Activated naive CD8-positive, alpha-beta T cell treated with anti-CD3 and anti-CD28 coated beads, Interleukin-2, amount 50 U/mL, for 24 hours (primary cell): ENCODE measurements at places on chromosomes 5 and 9.
A peak's percentile ranks its signal among the peaks of the same experiment; 100 is the strongest.

GRCh38 chr5:478369-478981 is 35.5 kb downstream of the EXOC3 start:
- no peak for DNase-seq

- DNase-seq = no peak
These were observed 507.3 kb downstream of the CTNND2 start for GRCh38 chr5:11396917-11397316.

DNA sequence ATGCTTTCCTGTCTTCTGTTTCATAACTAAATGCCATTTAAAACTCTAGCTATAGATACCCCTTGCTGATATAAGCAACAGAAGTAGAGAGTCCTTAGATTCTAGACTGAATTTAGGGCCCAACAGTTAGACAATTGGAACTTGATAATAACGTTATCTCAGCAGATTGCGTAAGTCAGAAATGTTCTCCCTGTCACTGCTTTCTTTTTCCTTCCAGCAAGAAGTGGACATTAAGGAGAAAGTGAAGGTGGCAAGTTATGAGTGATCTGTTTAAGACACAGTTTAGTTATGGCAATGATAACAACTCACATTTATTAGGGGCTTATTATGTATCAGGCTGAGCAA is 6.9 kb upstream of the GLIS3 start:
- DNase-seq = no peak

DNA sequence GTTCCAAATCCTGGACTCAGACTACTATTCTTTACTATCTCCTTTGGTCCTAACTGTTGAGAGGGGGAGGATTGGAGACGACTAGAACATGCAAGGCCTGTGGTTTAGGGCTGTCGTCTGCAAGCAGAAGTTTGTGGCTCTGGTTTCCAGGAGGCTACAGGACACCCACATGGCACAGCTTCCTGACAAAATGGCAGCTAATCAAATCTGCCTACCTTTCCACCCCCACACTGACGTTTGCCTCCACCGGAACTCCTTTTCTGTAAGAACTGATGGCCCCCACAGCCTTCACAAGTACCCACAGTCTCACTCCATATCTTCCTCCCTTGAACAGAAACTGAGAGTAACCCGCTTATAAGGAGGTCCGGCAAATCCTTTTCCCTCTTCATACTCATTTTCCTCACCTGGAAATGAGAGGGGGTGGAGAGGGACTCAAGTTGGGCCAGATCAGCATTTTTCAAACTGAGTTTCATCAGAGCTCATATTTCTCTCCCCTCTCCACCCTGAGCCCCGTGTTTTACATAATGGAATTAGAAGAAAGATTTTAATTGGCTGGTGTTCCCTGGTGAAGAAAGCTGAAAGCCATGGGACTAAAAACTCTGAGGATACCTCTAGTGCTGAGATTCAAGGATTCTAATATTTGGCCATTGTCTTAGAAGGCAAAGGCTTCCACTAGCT is 5.2 kb downstream of the SLC31A2 start:
- peak; percentile 44 for DNase-seq

- peak; percentile 81 for DNase-seq
These were observed at the start of gene SHB for GRCh38 chr9:38068701-38069628. SHB (minus strand) TSS chr9:38069227; CDS start chr9:38068645, 582 bp downstream.

- DNase-seq = peak; percentile 98
These were observed at the start of gene POC5 for GRCh38 chr5:75717082-75717922. POC5 (minus strand) TSS chr5:75717437; CDS start chr5:75712937, 4,500 bp downstream.

DNA sequence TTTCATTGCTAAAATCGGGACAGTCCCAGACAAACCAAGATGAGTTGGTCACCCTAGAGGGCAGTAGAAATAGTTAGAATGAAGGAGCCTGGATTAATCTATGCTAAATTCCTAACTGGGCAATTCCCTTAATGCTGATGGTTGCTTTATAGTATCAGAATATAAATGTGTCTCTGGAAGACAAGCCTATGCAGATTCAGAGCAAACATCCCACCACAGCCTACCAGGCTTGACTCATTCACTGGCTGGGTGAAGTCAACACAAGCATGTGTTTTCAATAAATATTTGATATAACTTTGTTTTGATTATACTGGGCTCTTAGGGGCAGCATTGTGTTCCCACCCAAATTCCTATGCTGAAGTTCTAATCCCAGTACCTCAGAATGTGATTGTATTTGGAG is 79.3 kb downstream of the RMI1 start:
- no peak for DNase-seq

DNA sequence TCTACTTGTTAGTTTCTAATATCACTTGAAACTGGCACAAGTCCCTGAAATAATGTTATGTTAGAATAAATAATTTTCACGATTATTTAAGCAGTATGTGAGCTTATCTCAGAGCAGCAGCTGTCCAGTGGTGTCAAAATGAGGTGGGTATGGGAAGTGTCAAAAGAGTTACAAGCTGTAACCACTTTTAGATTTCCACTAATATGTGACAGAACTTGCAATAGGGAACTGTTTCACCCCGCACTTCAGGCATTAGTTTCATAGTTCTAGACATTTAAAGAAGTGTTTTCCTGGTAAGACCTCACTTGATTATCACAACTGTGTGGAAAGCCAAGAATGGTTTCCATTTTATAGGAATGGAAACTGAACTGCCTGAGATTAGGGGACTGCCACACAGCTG is 2.9 kb upstream of the ISCA1 start:
- DNase-seq = no peak

DNA sequence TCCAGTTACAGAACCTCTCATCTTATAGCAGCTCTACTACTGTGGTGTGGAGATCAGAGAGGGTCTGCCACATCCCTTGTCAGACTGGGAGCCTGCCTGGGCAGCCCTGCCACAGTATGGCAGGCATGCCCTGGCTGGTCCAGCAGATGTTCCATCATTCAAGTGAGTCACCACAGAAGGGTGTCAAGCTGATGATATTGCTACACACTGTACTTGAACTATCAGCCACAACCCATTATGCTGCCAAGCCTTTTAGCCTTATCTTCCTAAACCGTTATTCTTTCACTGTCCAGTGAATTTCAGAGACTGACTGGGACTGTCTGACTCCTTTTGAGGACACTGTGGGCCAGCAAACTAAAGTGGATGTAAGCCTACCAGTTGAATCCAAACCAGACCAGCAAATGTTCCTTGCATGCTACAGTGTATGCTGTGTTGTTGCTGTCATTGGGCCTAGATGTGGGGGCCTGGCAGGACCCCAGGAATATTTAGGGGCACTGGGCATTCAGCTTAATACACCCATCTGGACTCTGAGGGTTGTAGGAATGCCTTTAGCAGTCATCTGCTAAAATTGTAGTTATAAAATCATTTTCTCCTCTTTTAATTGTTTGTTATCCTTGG is 202.6 kb downstream of the NR3C1 start:
- no peak for DNase-seq

DNA sequence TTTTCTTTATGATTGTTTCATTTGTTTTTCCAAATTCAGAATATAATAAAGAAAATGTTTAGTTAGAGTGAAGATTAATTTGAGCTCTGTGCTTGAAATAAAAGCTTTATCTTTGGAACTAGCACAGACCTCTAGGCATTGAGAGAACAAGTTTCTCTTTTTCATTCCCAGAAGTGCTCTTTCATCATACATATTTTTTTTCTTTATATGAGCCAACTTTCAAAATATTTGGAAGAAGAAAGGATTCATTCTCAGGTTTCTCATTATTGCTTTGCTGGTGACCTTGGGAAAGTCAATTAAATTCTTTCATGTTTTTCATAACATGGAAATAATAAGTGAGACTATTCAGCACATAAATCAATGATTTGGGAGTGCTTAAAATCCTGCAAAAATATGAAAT is 16.8 kb downstream of the CTXN3 start:
- no peak for DNase-seq

DNA sequence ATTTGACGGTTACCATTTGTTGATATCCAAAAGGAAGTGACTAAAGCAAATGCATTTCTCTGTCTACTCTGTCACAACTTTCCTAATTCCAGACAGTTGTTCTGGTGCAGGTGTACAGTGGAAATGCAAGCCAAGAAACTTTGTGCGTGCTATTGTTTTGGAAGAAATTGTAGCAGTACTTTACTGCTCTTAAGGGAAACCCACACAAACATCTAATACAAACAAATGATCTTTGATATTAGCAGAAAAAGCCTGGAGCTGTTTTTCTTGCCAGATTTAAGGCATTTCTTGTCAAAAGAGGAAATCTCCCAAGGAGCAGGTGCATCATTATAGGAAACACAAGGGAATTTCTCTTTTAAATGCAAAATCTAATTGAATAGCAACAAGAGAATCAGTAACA is 2.0 kb downstream of the SNCAIP start:
- no peak for DNase-seq

DNA sequence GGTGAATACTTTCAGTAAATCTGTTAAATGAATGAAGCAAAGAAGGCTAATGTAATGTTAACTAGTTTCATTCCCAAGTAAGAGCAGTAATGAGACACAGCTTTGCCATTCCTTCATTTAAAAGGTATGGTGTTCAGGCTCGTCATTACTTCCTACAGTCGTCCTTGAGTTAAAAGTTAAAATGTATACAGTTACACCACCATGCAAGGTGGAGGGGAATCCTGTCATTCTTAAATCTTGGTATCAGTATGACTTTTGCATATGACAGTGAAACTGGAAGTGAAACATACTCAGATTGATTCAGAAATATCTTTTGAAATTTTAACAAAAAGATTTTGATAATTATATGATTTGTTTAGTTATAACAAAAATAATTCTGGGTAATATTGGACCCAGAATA is 25.9 kb downstream of the MTRR start:
- DNase-seq = no peak

- no peak for DNase-seq
These were observed 7.9 kb downstream of the TICAM2 start for GRCh38 chr5:115594128-115595047.

DNA sequence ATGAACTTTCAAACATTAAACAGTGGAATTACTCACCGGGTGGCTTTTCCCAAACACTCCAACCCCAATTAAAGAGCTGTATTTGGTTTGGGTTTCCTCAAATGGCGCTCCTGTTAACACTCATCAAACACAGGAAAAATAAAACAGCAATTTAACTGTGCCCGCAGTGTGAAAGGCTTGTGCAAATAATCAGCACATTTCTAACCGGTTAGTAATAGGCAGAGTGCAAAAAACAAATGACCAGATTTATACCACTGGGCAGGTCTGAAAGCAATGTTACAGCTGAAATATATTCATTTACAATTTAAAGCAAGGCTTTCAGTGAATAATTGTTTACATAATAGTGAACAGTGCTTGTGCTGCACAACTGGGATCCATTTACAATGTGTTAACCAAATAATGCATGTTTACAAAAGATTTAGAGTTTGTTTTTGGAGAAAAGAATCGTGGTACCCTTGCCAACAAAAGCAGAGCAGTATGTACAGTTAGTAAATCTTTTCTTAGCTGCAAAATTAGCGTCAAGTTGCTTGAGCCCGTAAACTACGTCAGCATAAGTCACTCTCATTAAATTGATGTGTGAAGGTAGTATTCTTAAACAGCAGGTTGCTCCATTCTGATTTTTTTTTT is 662.9 kb upstream of the ZNF608 start:
- no peak for DNase-seq

GRCh38 chr5:154264549-154265196 is 74.1 kb downstream of the GALNT10 start:
- no peak for DNase-seq

DNA sequence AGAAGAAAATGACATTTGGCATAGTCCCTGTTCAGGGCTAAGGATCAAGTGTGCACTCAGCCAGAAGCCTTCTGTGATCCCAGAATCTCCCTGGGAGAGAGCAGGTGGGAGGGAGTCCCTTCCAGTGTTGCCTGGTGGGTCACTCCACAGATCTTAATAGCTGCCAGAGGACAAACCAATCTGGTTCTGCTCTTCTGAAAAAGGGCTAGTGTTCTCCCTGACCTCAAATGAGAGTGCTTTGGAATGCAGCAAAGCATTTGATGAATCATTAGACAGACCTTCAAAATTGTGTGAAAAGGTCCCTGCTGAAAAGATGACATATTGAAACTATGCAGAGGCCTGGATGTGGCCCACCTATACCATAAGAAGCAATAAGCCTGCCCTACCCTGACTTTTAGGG is 339.7 kb downstream of the TMEM232 start:
- no peak for DNase-seq

DNA sequence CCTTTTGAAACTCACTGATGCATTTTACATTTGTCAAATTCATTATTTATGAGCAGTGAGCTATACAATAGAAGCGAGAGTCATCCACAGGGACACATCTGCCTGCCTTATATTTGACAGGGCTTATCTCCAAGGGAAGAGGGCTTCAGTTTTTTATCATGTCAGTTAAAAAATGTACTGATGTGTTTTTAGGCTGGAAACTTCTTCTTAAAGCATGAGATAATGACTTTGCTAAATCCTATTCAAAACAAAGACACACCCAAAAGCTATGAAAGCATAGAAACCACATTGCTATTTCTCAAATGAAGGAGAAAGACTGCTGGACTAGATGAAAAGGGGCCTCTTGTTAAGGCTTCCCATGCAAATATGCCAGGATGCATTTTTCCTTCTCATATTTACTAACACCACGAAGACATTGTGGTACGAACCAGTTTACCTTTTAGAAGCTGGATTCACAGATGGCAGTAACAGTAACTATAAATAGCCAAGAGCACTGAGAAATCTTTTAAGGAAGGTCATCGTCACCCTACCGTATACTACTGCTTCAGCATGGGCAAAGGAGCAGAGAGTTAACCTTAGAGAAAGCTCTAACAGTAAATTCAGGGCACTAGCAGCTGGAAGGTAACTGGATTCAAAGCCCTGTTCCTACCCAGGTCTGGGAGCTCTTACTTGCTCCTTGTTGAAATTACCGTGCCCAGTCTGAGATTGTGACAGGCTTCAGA is 86.3 kb upstream of the IFNK start:
- no peak for DNase-seq

GRCh38 chr9:16718296-16718695 is 152.2 kb downstream of the BNC2 start:
- no peak for DNase-seq

- no peak for DNase-seq
These were observed 5.1 kb upstream of the ORM1 start for GRCh38 chr9:114317665-114318357.

- no peak for DNase-seq
These were observed 20.9 kb downstream of the ZNF474 start for GRCh38 chr5:122150215-122150614.

GRCh38 chr5:7878381-7878873 is 9.5 kb downstream of the MTRR start:
- DNase-seq = no peak

DNA sequence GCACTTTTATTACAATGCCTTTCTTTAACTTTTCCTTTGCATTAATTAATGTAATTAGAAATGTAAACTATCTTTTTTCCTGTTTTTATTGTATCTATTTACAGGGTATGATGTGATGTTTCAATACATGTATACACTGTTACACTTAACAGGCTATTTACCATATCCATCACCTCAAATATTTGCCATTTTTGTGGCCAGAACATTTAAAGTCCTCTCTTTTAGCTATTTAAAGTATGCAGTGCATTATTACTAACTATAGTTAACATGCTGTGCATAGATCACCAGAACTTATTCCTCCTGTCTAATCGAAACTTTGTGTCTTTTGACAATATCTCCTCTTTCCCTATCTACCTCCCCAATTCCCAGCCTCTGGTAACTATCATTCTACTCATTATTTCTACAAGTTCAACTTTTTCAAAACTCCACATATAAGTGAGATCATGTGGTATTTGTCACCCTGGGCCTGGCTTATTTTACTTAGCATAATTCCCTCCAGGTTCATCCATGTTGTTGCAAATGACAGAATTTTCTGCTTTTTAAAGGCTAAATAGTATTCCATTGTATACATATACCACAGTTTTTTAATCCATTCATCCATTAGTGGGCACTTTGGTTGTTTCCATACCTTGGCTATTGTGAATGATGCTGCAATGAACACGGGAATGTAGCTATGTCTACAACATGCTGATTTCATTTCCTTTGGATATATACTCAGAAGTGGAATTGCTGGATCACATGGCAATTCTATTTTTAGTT is 32.8 kb downstream of the OR2K2 start:
- no peak for DNase-seq
